GM03348 (cell line): ENCODE measurements at places on chromosomes 2 and 18.
A peak's percentile ranks its signal among the peaks of the same experiment; 100 is the strongest.

DNA sequence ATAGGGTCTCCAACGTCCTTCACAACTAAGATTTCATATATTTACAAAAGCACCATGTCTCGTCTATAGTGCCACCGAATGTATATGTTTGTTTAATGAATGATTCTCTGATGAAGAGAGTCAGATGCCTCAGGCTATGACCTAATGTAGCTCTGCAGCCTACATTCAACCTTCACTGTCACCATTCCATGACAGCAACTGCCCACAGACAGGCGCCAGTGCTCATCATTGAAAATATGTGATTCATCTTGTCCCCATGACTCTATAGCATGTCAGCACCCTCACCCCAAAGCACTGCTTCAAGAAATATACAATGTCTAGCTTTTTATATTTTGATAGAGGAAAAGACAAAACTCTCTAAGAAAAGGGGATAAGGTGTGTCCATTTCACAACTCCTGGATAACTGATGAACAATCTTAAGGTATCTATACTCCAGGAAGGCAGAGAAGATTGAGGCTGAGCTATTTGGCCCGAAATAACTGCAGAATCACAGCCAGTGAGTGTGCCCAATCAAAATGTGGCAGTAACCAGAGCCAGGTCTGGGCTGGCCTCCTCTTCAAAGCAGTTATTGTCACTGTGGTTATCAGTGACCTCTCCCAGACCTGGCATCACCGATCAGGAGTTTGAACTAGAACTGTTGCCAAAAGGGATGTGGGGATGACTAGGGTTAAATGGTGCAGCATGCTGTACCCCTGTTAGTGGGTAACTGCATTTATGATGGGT lies 246.6 kb downstream of the SETBP1 start:
- DNase-seq, result no peak

GRCh38 chr2:136107051-136108033 lies 10.6 kb downstream of the CXCR4 start:
- no peak for DNase-seq

- peak; percentile 54 for DNase-seq
Measured at GRCh38 chr18:58117786-58118403, 73.9 kb downstream of the NEDD4L start.

DNA sequence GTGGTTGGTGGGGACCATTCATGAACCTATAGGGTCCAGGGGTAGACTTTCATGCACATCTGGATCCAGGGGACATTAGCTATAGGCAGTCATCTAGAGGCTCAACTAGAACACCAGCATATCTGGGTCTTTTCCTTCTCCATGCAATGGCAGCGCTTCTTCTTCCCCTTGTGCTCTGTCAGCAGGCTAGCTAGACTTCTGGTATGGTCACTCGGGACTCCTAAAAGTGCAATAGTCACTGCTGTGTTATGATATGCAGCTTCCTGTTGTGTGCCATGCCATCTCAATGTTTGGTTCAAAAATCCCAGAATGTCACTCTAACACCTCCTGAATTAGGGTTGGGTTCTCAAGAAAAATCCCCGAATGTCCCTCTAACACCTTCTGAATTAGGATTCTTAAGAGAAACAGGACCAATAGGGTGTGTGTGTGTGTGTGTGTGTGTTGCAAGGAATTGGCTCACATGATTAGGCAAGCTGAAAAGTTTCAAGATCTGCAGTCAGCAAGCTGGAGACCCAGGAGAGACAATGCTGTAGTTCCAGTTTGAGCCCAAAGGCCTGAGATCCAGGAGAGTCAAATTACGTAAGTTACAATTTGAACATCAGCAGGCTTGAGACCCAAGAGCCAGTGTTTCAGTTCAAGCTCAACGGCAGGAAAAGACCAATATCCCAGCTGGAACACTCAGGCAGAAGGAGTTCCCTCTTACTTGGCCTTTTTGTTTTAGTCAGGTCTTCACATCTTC lies 97.1 kb upstream of the LTBP1 start:
- DNase-seq, result no peak

DNA sequence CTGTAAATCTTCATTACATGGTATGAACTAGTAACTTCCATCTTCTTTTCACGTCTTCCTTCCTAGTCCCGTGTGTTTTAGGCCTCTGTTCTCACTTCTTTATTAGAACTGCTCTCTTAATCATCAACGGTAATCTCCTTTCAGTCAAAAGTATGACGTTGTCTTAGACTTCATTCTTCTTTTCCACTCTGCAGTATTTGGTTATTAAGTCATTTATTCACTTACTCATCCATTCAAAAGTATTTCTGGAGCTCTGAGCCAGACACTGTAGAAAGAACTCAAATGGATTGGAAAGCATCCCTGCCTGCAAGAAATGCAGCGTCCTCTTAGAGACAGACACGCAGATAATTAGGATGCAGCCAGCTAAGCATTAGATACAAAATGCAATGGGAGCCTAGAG lies 494.6 kb upstream of the NRP2 start:
- no peak for DNase-seq

DNA sequence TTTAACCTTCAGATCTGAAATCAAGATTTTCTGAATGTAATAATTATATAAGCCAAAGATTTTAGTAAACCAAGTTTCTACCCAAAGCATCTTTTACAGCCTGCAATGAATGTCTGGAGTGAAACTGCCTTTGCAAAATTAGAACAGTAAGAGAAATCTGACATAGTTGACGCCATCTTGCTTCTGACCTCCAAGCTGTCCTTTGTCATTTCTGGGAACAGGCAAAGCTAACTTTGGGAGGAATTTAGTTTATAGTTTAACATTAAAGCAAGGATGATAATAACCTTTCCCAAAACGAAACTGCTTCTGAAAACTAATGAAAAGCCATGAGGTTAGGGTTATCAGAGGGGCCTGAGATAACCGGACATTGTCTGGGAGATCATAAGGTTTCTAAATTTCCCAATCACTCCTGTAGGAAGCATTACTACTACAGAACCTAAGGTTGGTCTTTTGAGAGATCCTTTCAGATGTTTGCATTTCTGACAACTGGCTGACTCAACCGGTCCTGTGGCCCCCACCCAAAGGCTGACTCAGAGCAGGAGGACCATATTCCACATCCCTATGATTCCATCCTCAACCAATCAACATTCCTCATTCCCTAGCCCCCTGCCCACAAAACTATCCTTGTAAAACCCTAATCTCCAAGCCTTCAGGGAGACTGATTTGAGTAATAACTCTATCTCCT lies 124.5 kb downstream of the TMEM131 start:
- peak; percentile 41 for DNase-seq

- DNase-seq, result no peak
Measured at GRCh38 chr2:16478434-16479210, 187.0 kb downstream of the CYRIA start.

DNA sequence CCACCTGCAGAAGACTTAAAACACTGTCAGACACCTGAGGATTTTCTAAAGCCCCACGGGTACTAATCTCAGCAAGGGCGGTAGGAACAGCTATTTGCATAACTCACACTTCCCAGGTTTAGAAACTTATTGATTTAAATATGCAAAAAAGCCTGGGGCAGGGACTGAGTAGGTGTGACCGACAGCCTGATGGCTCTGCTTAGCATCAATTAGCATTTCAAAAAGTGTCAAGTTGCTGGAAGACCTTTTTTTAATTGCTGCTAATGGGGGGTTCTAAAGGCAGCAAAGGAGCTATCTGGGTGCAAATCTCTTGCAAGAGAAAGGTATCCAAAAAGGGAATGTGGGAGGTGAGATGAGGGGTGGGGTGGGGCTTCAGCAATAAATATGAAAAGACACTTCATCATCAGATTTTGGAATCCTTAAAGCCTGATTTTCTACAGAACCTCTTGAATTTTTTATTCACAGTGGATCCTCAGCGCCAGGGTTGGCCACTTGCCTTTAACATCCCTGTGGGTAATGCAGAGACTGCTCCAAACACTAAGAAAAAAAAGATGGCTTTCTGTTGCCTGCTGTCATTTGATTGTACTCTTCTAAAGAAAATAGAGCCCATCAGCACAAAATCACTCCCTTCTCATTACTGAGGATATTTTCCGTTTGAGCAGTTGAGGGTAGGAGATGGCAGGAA lies 121.1 kb upstream of the RMP24 start:
- no peak for DNase-seq

- no peak for DNase-seq
Measured at GRCh38 chr2:205651719-205652118, 30.6 kb upstream of the NRP2 start.

- DNase-seq, result peak; percentile 51
Measured at GRCh38 chr18:9690418-9691188, 17.5 kb upstream of the RAB31 start.

GRCh38 chr18:8489761-8490160 lies 119.5 kb upstream of the RAB12 start:
- no peak for DNase-seq

- DNase-seq, result no peak
Measured at GRCh38 chr2:9657083-9657482, 26.3 kb upstream of the YWHAQ start.

DNA sequence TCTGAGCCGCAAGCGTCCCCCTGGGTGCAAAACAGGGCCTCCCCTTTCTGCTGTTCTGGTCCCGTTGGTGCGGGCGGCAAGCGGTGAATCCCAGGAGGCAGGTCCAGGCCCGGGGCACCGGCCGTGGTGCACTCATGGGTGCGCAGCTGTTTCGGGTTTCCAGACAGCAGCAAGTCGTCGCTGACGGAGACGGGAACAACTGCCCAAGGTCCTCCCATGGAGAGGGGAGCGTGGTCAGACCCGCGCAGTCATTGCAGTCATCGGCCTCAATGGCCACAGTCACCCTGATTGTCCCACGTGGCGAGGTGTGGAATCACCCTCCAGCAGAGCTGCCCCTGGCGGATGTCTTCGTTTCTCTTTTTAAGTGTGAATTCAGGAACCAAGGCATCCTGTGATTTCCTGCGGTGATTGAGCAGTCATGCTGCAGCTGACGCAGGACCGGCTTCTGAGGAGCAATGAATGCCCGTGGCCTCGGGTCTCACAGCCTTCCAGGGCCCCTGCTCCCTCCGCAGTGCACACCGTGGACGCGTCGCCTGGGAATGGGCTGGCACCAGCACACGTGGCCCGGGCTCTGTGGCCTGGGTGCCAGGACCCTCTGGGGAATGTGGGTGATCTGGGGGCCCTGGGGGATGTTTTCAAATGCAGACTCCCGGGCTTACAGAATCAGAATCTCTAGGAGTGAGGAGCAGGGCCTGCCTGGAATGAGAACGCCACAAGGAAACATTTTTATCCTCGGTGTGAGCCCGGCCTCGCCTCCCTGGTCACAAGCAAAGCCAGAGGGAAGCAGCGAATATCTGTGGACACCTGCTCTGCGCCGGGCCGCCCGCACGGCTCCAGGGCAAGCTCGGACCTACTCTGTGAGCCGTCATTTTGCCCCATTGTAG lies 244.2 kb upstream of the SALL3 start:
- no peak for DNase-seq

DNA sequence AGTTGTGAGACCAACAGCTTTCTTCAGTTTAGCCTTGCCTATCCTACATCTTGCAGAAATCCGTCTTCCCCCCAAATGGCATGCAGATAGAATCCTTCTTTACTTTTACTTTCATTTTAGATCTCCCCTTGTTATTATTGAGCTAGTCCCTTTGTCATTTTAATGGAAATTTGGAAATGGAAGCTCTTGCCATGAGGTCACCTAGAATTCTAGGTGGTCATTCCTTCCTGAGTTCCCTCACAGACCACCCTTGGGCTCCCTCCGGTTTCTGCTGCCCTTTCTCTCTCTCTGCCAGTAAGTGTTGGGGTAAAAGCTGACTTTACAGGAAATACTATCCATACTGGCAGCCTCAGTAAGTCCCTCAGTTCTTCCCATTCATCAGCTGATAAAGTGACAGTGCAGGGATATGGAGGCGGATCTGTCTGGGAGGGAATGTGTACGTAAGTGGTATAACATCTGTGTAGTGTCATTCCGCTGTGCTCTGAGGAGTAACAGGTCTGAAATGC lies 30.2 kb downstream of the ARHGAP25 start:
- no peak for DNase-seq

- DNase-seq, result no peak
Measured at GRCh38 chr18:72114801-72115594, 429.1 kb downstream of the CBLN2 start.

- peak; percentile 82 for DNase-seq
Measured at GRCh38 chr2:237486819-237487448, at the start of gene MLPH. TSS of gene MLPH (plus strand) at chr2:237487251. CDS start at chr2:237493427, 6,176 bp downstream.

DNA sequence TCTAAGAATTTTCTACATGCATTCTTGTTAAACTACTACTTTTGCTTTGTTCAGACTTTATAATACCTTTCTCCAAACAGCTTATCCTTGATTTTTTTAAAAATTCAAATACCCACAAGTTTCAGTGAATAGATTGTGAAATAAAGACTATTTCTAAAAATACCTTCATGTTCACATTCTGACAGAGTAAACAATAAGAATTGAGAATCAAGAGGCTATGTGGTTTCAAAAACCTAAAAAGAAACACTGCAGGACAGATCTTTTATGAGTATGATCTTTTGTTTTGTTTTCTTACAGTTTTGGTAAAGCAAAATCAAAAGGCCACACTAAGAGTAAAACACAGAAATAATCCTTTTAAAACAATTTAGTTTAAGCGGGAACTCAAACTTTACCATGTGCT lies 21.2 kb downstream of the ALS2 start:
- no peak for DNase-seq

DNA sequence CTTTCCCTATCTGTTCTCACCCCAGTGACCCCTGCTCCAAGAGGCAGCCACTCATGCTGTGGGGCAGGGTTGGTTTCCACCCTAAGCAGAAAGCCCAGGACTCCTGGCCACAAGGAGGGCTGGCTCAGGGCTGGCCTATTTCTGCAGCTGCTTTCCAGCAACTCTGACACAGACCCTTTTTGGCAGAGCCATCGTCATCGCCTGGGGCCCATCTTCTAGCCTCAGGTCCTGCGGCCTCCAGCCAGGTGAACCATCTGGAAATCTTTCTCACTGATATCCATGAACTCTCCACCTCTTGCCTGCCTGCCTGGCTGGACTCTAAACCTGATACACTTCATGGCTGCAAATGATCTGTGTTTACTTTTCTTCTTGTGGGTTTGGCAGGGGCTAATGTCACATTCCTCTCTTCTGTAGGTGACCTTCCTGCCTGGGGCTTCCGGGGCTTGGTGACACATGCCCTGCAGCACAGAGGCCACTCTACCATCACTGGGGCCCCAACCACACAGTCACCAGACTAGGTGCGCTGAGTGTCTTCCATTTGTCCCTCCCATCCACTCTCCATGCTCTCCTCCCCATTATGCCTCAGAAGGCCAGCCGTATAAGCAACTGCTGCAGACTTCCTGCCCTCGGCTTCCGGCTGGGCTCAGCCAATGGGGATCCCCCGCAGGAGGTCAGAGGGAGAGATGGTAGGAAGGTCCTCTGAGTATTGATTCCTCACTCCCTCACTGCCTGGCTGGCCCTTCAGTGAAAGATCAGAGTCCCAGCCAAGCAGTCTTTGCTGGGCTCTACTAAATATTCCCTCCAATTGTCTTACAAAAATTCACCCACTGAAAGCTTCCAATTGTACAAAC lies 9.7 kb upstream of the COPS8 start:
- no peak for DNase-seq
